RKO (cell line): ENCODE measurements at places on chromosomes 11 and 22.

DNA sequence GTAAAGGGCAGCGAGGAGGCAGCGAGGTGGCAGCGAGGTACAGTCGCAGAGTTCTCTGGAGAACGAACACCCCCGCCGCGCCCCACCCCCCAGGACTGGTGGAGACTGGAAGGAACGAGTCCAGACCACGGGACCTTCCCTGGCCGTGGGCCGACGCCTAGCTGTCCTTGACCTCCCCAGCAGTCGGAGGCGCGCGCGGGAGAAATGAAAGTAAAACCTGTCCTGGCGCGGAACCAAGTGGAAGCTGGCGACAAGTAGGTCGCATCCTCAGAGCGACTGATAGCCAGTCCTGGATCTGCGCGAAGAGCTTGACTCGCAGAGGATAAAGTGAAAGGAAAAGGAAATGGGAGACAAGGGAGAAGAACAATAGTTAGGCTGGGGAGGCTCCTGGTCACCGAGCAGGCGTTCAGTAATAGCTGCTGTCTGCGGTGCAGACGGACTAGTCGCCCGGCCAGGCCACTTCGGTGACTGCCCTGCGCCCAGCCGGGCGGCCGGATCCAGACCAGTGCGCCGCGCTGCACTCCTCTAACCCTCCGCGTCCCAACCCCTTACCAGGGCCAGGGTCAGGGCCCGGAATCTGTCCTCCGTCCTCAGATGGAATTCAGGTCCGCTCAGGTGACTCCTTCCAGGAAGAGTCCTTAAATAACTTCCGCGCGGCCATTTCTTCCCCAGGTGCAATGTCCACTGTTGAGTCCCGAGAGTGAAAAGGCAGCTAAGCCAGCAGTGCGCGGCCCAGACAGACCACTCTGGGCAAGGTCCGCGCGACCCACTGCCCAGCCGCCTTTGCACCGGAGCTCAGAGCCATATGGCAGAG lies 1.9 kb upstream of the ADM start:
- peak; percentile 83 for DNase-seq

DNA sequence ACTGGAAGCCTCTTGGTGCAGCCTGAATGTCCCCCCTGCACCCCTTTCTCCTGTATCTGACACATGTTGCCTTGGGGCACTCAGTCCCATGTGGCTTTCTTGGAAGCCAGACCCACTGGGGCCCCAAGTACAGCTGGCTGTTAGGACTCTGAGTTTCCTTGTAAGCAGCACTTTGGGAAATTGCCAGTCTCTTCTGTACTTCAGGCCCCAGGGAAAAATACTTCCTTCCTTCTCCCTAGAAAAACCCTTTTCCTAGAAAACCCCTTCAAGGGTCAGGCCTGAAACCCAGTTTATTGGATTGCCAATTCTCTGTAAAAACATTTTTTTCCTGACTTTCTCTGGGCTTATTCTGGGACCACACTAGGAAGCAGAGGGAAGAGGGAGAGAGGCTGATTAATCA lies 360.3 kb downstream of the TENM4 start:
- DNase-seq: no peak

DNA sequence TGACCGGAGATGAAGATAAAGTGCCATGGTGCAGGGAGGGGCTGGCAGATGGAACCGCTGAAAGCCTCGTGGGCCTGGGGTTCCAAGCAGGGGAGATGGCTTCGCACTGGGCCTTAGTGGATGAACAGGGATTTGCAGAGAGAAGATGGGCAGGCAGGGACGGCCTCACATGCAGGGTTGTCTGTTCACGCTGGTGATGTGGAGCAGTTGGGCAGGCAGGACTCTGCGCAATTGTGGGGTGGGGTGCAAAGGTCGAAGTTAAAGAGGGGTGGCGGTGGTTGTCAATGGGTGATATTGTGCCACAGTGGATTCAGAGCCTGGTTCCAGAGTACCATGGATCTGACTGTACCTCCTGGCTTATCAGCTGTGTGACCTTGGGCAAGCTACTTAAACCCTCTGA lies 7.9 kb downstream of the MB start:
- DNase-seq: no peak

GRCh38 chr11:21631991-21632390 lies 560.9 kb upstream of the ANO5 start:
- DNase-seq: no peak

DNA sequence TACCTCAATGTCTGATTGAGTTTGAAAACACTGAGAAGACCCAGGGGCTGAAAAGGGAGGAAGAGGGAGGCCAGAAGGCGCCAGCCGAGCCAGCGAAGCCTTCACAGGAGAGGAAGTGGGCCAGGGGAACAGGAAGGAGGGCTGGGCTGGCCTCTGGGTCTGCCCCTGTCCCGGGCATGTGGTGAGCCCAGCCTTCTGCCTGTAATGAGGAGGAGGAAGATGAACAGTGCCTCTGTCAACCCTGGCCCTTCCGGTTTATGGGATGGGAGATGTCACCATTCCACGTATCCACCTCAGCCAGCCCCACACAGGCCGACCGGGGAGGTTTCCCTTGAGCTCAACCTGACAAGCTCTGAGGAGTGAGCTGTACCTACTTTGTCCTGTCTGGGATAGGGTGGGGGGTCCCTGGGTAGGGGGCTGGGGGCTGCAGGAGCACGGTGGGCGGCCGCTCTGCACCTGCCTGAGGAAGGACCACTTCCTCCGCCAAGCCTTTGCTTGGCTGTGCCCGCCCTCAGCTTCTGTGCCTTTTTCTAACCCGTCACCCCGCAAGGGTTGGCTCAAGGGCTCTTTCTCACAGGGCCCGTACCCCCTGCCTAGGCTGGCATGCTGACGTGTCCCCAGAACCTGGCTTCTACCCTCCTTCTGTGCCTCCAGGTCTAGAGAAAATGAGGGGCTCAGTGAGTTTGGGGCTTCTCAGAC lies 2.0 kb downstream of the PARVG start:
- DNase-seq: no peak

- DNase-seq: no peak
Measured at GRCh38 chr11:113505046-113505445, 29.8 kb upstream of the DRD2 start.
